ENCODE measurements at places on chromosomes 7 and 10. TPM values are rescaled to one million over a fixed set of nuclear protein-coding genes. Genes with fewer than 3 reads are reported as not detected.

The TBXAS1 gene
- 14.2 TPM for polyA plus RNA-seq

The PPP1R3C gene
- 13.6 TPM for polyA plus RNA-seq

The FBH1 gene
- 70.7 TPM for polyA plus RNA-seq

The DMTF1 gene
- 23.6 TPM for polyA plus RNA-seq

The CYP2C8 gene
- polyA plus RNA-seq = 0.69 TPM

The ANXA8L1 gene
- not detected for polyA plus RNA-seq

The VSTM4 gene
- 7.4 TPM for polyA plus RNA-seq

The LRMDA gene
- polyA plus RNA-seq = 48.6 TPM

The SFTPD gene
- polyA plus RNA-seq = 1.7 TPM

Measured in kidney (tissue), 22 donors.